ENCODE measurements at places on chromosomes 6 and 20.
A peak's percentile ranks its signal among the peaks of the same experiment; 100 is the strongest.

DNA sequence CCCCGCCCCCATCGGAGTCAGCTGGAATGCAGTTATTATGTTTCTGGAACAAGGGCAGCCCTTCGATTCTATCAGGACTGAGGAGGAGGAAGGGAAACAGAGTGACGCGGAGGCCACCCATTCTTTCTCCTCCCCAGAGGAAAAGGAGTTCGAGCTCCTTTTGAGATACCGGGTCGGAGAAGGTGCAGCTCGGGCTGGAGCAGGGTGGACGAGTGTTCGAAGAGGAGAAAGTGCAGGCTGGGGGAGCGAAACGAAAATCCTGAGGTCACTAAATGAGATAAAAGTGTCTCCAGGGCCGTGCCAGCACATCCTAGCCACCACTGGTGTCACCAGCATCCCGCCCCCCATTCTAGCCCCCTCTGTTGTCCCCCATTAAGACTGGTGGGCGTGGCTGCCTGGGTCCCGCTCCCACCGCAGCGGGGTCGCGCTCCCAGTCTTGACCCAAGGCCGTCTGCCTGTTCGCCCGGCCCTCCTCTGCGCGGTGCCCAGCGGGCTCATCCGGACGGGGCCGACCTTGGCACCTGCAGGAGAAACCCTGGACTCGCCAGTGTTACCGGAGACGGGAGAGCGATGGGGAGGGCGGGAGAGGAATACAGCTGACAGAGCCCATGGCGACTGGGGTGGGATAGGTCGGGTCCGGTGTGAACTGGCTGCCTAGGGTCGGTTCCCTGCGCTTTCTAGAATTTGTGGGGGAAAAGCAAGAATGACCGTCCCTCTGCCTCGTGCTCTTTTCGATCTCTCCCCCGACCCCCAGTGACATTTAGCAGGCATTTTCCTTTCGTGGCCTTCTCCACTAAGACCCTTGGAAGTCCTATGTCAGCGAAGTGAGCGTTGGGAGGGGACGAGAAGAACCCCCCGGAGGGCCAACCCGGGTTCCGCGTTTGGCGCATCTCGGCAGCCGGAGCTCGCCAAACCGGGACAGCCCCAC lies 16.2 kb downstream of the FOXA2 start:
- DNase-seq: no peak

GRCh38 chr6:108897371-108897770 lies 49.1 kb downstream of the ARMC2 start:
- peak; percentile 71 for DNase-seq

DNA sequence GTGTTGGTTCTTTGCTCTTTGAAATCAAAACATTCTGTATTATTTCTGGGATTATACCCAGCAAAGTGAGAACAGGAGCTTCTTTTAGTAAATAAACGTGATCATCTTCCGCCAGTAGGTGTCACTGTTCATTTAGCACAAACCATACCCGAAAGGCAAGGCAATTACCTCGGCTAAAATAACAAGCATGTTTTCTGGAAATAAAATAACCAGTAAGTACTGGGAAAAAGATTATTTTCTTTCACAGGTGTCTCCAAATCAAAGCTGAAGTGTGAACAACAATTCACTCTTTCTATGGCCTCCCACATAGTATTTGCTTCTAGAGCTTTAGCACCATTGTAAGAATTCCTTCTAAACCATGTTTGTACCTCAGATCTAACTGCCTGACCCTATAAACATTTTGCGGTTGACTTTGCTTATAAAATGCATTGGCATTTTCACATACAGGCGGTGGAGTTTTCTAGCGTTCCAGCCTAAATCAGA lies 144.6 kb upstream of the AGPAT4 start:
- peak; percentile 15 for DNase-seq

DNA sequence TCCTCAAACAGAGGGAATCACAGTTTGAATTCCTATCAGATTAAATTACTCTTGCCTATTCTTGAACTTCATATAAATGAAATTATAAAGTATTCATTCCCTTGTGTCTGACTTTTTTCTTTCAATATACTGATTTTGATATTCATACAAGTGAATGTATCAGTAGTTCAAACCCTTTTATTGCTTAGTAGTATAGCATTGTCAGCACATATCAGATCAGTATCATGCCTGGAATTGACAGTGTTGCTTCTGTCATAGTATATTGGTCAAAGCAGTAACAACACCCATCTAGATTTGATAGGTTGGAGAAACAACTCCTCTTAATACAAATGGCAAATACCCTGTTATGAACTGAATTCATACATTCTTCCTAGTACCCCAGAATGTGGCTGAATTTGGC lies 89.1 kb upstream of the SLC35F1 start:
- no peak for DNase-seq

DNA sequence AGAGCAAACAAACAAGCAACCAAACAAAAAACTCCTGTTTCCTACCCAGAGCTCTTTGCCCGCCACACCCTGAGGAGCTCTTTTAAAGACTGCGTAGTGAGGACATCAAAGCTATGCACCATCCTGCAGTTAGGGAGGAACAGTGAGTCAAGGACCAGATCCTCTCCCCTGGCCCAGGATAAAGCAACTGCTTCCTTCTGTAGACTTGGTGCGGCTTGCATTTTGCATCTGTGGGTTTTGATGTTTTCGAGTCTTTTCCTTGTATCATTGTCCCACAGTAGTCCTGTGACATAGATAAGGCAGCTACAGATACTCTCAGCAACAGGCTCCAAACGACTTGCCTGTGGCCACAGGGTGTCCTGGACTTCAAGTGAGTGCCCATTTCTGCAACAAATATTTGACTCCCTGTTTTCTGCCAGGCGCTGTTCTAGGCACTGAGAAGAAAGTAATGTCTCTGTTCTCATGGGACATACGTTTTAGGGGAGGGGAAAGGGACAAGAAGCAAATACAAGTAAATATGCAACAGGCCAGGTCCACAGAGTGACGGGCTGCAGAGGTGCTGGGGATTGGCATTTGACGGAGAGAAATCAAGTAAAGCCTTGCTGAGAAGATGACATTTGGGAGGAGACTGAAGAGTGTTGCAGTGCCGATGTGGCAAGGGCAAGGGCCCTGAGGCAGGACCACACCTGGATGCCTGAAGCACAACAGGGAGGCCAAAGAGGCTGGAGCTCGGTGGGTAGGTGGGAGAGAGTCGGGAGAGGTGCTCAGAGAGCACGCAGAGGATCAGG lies 35.9 kb upstream of the MAP3K4 start:
- DNase-seq: no peak

GRCh38 chr20:3000852-3001523 lies 42.4 kb upstream of the GNRH2 start:
- peak; percentile 78 for DNase-seq

DNA sequence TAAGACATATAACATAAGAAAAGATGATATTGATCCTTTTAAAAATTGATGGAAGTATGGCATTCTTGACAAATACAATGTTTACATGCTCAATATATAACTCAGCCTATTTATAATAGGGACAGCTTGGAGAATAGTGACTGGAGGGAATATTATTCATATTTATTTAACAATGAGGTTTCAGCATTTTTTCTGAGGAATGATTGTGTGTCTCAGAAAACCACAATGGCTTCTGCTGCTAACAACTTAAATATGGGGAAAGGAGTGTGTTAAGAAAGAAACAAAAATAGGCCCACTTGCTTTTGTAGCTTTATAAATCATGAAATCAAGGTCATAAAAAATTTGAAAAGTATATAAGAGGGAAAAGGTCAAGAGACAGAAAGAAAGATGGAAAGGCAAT lies 163.2 kb upstream of the TBX18 start:
- DNase-seq: no peak

- no peak for DNase-seq
These were observed 31.2 kb downstream of the CITED2 start for GRCh38 chr6:139343052-139343750.

- DNase-seq: no peak
These were observed 193.0 kb upstream of the TSHZ2 start for GRCh38 chr20:52779125-52779524.

- DNase-seq: no peak
These were observed 4.6 kb downstream of the NSFL1C start for GRCh38 chr20:1462001-1462400.

GRCh38 chr6:87066449-87067333 lies 28.2 kb downstream of the CGA start:
- DNase-seq: peak; percentile 37

- no peak for DNase-seq
These were observed 442.3 kb downstream of the CDC5L start for GRCh38 chr6:44829836-44830235.

- DNase-seq: no peak
These were observed 1.9 kb downstream of the NCOA7 start for GRCh38 chr6:125792680-125793079.

GRCh38 chr6:137494281-137494987 lies at the start of gene OLIG3:
Gene OLIG3 (minus strand): TSS chr6:137494394. CDS start chr6:137494170, 224 bp downstream.
- no peak for DNase-seq

DNA sequence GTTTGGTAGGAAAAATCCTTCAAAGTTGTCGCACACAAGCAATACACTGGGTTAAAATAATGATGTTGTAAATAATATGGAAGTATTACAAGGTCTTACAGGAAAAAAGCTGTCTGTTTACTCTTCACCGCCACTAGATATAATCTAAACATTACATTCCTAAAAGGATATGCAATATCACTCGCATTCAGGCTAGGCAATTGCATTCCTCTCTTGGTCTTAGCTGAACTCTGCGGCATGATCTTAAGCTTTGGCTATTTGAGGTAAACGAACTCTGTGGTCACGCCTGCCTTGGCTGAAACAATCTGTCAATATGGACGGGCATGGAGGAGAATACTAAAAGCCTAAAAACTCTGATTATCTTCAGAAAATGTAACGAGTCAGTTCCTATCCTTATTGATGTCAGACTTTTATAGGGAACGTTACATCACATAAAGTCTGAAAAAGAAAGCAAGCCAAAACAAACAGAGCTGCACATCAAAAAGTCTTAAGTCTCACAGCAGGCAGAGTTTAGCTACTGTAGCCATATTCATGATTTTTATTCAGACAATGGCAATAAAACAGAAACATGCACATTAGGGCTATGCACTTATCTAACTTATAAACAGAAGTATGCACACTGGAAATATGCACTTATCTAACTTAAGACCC lies 30.8 kb upstream of the FILIP1 start:
- DNase-seq: no peak

DNA sequence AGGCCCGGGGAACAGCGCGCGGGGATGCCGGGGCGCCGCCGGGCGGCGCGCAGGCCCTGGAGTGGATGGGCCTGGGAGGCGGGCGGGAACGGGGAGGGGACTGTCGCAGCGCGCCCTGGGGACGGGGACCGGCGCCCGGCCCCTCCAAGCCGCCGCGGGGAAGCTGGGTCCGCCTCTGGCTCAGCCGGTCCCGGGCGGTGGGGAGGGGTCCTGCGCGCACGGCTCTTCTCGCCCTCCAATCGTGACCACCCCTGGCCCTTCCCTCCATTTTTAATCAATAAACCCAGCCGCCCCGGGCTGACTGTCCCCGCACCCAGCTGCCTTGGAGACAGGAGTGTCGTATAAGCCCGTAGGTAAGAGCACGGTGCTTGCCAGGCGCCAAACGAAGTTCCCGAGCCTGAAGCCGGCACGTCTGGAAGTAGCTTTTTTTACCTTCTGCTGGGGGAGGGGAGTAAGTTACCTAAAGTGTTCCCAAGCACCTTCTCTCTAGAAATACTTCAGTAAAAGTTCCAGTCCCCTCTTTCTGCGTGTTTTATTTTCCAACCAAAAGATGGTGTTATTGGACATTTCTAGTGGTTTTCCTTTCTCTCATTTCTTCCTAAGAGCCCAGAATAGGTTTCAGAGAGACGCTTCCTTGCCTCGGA lies 780 bp upstream of the TAF4 start:
- peak; percentile 37 for DNase-seq

DNA sequence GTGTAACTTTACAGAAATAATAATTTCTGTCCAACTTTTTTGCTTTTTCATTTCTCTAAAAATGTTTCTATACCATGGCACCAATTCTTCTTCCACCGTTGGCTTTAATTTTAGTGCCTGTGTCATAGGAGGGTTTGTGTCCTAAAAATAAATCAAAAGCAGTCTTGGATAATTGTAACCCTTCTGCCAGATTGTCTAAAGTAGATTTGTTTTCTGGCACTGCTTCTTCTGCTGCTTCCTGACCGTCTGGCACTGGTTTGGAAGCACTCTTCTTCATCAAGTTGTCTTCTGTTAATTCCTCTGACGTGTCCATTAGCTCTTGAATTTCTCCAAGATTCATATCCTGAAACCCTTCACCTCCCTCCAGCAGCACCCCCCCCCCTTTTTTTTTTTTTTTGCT lies 33.1 kb downstream of the SCAF8 start:
- DNase-seq: no peak

GRCh38 chr6:127608554-127609270 lies 31.7 kb downstream of the C6orf58 start:
- no peak for DNase-seq

- no peak for DNase-seq
These were observed 76.7 kb downstream of the FOXC1 start for GRCh38 chr6:1686117-1687098.

- DNase-seq: no peak
These were observed 31.0 kb upstream of the PSMF1 start for GRCh38 chr20:1087311-1087905.

GRCh38 chr6:119586250-119586882 lies 236.8 kb upstream of the MAN1A1 start:
- no peak for DNase-seq

DNA sequence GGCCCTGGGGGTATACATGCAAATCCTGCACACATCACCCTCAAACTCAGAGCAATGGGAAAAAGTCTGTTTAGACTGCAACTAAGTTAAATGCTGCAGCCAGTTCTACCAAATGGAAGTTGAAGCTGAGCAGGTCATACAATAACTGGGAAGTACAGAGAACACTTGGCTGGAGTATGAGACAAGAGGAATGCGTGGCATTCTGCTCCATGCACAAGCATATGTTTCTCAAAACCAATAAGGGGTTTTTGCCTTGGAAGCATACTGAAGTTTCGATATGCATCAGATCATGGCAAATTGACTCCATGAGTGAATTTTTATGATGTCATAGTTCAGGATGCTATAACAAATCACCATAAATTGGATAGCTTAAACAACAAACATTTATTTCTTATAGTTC lies 193.8 kb downstream of the COL12A1 start:
- DNase-seq: no peak

DNA sequence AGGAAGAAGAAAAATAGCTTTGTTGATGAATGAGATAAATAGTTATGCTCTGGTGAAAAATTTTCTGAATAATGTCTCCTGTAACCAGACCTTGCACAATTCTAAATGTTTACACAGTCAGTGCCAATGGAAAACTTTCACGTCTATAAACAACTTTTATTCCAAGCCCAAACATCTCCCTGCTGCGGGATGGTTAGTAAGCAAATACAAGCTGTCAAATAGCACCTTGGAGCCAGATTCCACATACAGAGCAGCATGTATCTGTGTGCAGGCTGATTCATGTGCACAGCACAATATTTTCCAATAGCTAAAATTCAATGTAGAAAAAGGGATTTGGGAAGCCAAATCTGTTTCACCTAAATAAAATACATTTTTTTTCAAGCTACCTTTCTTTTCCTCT lies 813.3 kb downstream of the HACE1 start:
- no peak for DNase-seq

DNA sequence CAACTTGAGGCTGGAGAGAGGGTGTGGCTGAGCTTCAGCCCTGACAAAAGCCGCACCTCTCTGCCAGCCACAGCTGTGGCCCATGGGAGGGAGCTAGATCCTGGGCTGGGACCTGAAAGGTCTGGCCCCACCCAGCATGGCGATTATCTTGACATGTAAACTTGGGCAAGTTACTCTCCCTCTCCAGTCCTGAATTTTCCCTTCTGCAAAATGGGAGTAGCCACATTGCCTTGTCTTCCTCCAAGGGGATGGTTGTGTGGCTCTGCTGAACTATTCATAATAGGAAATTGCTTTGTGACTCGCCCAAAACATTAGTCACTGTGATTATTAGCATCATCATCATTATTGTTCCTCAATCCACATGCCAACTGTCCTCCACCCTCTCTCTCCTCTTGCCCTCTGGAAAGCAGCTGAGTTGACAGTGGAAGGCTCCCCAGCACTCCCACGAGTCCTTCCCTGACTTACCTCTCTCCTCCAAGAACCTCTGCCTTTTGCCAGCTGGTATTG lies 23.0 kb upstream of the RBPJL start:
- DNase-seq: no peak

Data from NCI-H2227 treated with DMSO at 0.1 percent for 48 hours (cell line).